ENCODE measurements at places on chromosomes 16 and 17.

GRCh38 chr16:89958068-89958467 lies 9.5 kb downstream of the DEF8 start:
- DNase-seq, result peak; percentile 46

DNA sequence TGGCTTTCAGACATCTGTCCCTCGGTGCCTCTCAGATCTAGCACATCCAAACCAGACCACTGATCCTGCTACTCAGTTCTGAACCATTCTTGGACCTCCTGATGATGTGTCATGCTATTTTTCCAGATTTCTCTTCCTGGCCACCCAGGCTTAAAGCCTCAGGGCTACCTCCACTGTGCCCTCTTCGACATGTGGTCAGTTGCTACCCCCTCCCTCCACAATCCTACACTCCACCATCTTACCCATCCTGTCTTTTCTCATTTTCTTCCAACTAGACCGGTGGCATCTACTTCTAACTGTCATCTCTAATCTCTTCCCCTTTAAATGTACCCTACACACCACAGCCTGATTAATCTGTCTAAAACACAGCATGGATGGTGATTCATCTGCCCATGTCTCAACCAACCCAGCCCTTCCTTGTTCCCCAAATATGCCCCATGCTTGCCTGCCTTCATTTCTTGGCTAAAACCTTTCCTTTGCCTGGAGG lies 478.6 kb downstream of the SLC39A11 start:
- DNase-seq, result peak; percentile 76

GRCh38 chr16:21619765-21620425 lies 20.5 kb downstream of the METTL9 start:
- no peak for DNase-seq

DNA sequence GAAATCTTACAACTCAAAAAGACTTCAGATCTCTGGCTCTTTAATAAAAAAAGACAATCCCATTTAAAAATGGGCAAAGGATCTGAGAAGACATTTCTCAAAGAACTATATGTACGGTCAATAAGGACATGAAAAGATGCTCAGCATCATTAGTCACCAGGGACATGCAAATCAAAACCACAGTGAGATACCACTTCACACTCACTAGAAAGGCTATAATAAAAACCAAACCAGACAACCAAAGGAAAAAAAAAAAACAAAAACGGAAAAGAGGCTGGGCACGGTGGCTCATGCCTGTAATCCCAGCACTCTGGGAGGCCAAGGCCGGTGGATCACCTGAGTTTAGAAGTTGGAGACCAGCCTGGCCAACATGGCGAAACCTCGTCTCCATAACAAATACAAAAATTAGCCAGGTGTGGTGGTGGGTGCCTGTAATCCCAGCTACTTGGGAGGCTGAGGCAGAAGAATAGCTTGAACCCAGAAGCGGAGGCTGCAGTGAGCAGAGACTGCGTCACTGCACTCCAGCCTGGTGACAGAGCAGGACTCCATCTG lies 1.7 kb upstream of the NPIPB7 start:
- peak; percentile 27 for DNase-seq

DNA sequence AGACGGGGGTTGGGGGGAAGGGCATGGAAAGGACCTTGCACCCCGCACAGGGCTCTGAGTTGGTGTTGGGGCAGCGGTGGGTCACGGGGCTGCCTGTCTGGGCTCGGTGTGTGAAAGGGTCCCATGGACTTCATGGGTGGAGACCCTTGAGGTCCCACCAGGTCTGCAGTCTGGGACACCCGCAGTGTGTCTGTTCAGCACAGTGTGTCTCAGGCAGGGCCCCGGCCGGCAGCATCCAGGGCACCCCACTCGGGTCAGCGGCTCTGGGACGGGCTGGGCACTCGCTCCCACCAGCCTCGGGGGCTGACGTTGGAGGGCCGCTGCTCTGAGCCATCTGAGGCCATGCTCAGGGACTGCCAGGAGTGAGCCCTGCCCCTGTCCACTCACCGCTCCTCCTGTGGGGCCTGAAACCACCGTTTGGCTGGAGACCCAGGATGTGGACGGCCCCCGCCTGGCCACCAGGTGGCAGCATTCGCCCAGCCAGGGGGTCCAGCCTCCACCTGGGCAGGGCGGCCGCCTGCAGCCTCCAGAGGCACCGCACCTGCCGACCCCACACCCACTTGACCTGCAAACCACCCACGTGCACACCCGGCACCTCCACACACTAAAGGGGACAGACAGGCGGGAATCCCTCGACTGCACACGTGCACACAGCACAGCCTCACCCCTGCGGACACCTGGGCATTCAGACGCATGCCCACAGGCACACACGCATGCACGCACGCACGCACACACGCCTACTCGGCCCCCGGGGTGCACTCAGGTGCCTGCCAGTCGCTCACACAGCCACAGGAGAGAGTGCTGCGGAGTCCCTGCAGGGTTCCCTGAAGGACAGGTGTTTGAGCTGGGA lies 10.1 kb upstream of the ZFPM1 start:
- DNase-seq, result peak; percentile 74

DNA sequence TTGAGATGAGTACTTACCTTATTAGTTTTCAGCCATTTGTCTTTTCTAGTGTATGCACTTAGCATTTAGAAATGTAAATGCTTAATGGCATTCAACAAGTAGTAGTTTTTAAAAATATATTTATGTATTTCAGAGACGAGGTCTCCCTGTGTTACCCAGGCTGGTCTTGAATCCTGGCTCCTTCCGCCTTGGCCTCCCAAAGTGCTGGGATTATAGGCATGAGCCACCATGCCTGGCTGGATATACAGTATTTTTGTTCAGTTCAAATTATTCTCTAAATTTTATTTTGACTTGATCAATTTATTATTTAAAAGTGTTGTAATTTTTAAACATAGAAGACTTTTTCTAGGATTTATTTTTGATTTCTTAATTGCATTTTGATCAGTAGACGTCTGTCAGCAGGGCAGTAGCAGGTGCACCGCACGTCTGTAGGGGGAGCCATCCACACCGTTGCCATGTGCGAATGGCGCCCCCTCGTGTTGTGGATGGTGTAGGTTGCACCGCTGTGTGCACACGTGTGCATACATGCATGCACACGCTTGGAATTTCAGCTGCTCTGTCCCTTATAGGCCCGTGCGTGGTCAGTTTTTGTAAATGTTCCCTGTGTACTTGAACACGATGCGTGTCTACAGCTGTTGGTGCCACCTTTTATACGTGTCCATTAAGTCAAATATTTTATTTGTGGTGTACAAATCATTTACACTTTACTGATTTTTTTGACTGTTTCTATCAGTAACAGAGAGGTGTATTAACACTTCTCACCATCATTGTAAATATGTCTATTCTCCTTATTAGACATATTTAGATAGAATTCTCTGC lies 30.6 kb downstream of the RPTOR start:
- DNase-seq, result peak; percentile 86

DNA sequence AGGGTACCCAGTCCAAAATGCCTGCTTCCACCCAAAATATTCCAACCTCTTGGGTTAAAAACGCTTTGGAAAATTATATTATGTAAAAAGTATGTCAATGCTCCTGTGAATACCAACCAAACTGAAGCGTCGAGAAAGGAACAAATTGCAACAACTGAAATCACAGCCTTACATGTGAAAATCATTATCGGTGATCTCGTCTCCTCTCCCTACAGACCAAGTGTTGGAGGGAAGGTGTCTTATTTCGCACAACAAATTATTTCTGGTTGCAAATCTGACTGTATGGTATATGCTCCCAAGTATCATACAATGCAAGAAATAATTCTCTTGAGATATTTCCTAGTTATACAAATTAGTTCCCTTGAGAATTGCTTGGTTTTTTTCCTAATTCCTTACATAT lies 89.3 kb upstream of the CDYL2 start:
- DNase-seq, result no peak

GRCh38 chr17:20987511-20987910 lies 55.3 kb downstream of the USP22 start:
- DNase-seq, result no peak

- no peak for DNase-seq
Measured at GRCh38 chr17:79797492-79798298, 818 bp upstream of the CBX8 start.

- no peak for DNase-seq
Measured at GRCh38 chr17:6350806-6351205, 84.1 kb downstream of the AIPL1 start.

- DNase-seq, result peak; percentile 21
Measured at GRCh38 chr17:42560246-42560645, 1.7 kb upstream of the COASY start.

DNA sequence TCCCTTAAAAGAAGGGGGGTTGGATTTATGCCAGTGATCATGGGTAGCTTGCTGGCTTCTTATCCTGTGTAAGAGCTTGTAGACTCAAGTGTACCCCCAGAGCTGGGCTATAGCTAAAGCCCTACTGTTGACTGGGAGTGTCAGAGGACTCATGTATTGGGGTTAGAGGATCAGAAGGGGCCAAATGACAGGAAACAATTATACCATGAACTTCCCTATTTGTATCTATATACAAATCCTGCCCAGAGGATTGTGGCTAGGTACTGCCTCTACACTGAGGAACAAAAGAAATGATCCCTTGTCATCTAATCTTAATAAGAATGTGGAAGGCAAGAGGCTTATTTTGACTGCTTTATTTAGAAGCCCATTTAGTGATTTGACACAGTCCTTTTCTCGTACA lies 14.3 kb downstream of the ZP2 start:
- no peak for DNase-seq

GRCh38 chr16:24071666-24072360 lies 184.3 kb upstream of the CACNG3 start:
- no peak for DNase-seq

- DNase-seq, result no peak
Measured at GRCh38 chr16:69918241-69918640, 32.9 kb upstream of the CLEC18A start.

DNA sequence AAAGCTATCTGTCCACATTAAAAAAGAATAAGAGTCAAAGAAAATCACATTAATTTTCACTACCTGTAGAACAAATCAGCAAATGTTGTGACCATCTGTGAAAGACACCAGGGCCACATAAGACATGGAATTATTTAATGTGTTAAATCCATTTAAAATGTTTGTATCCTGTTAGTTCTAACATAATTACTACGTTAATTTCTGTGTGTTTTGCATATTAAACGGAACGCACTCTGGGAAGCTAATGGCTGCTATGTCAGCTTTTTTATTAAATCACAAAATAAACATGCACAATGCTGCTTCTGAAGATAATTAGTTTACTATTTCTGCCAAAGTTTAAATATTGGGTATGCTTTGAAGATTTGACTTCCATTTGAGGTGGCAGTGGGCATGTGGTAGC lies 1061.2 kb downstream of the CDH11 start:
- DNase-seq, result no peak

- DNase-seq, result no peak
Measured at GRCh38 chr16:28494121-28494851, at the start of gene APOBR. Gene APOBR (plus strand): TSS chr16:28494643. CDS start chr16:28494682, 39 bp downstream.

DNA sequence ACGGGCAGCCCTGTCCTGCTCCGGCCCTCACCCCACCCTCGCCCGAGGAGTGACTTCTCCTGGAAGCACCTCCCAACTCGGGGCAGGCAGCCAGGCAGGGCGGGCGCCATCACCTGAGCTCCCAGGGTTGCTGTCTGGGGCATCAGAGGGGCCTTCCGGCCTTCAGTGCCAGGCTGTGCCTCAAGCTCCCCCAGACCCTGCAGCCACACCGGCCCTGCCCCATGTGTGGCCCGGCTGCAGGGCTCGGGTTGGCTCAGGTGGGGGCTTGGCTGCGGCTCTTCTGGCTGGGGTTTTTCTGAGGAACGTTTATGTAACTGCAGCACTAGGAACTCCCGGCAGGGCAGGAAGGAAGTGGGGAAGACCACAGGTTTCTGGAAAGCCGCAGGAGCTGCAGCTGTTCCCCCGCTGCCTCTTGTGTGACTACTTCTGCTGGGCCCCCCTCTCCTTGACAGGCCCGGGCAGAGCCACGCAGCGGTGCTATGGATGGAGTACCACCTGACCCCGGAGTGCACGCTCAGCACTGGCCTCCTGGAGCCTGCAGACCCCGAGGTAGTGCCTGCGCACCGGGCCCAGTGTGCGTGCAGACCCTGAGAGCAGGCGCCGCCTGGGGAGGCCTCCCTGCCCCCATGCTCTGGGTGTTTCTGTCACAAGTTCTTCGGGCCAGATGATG lies 45.6 kb downstream of the PRMT7 start:
- no peak for DNase-seq

- DNase-seq, result no peak
Measured at GRCh38 chr16:72084445-72084844, 9.0 kb downstream of the TXNL4B start.

- peak; percentile 40 for DNase-seq
Measured at GRCh38 chr17:41835214-41835799, 725 bp downstream of the NT5C3B start.

- no peak for DNase-seq
Measured at GRCh38 chr16:6969594-6969993, 363.1 kb upstream of the RBFOX1 start.

DNA sequence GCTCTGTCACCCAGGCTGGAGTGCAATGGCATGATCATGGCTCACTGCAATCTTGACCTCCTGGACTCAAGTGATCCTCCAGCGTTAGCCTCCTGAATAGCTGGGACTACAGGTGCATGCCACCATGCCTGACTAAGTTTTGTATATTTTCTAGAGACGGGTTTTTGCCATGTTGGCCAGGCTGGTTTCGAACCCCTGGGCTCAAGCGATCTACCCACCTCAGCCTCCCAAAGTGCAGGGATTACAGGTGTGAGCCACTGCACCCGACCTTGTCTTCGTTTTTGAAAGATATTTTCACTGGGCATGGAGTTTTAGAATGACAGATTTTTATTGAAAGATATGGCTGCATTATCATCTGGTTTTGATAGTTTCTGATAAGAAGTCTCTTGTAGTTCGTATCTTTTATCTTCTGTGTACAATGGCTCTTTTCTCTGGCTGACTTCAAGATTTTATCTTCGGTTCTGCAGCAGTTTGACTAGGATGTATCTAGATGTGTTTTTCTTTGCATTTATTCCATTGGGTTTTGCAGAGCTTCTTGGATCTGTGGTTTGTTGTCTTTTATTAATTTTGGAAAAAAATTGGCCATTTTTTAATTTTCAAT lies 14.6 kb downstream of the ADGRG5 start:
- no peak for DNase-seq

GRCh38 chr17:45222996-45223538 lies 1.4 kb downstream of the FMNL1 start:
- DNase-seq, result no peak

DNA sequence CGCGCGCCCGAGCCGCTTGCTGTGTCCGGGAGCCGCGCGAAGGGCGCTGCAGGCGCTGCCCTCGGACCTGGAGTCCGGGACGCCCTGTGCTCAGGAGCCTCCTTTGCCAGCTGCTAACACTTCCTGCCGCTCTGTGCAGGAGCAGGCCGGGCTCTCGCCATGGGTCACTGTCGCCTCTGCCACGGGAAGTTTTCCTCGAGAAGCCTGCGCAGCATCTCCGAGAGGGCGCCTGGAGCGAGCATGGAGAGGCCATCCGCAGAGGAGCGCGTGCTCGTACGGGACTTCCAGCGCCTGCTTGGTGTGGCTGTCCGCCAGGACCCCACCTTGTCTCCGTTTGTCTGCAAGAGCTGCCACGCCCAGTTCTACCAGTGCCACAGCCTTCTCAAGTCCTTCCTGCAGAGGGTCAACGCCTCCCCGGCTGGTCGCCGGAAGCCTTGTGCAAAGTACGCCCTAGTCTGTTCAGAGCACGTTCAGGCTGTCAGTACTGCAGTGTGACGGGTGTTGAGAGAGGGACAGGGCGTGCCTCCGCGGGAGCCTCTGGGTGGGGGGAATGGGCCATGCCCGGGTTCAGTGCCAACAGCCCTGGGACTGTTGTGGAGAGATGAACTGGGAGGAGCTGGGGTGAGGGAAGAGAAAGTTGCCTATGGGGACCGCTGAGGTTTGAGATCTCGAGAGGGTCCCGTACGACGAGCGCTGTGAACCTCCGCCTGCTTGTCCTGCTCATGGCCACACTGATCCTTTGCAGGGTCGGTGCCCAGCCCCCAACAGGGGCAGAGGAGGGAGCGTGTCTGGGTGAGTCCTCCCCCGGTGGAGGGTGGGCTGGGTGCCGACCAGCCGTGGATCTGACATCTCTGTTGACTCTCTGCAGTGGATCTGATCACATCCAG lies 1.3 kb downstream of the ZNF276 start:
- DNase-seq, result no peak
